ENCODE measurements at places on chromosomes 7 and 10.

DNA sequence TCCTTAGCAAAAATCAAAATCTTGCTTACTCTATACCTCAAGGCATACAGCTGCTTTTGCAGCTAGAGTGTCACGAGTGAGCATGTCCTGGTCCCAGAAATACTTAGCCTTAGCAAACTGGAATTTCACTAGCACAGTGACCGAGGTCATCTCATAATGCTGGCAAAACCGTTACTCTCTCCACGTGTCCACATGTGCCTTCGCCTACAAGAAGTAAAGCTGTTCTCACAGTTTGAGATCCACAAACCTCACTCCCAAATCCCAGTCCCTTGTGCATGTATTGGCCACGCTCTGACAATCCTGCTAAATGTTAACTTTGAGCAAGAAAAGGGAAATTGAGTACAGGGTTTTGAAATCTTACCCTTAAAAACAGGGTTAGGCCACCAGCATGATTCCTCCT lies 111.0 kb upstream of the PLXDC2 start:
- no peak for DNase-seq

DNA sequence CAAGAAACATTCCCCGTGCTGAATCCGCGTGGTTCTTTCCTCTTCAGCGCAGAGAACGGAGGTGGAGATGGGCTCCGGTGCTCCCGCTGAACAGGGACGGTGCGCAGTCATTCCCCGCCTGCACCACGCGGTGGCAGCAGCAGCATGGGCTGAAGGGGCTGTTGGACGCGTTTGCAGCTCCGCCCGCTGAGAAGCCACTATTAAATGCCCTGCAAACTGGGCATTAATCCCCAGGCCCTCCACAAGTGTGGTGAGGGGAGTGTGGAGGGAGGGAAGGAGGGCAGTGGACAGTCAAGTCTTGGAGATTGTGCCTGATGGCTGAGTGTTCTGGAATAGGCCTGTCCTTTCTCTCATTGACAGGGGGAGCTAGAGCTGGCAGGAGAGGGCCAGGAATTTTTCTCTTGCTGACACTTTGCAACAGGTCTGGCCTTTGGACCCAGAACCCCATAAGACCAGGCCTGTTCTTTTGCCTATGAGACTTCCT lies 240.2 kb upstream of the INHBA start:
- DNase-seq = peak; percentile 76

DNA sequence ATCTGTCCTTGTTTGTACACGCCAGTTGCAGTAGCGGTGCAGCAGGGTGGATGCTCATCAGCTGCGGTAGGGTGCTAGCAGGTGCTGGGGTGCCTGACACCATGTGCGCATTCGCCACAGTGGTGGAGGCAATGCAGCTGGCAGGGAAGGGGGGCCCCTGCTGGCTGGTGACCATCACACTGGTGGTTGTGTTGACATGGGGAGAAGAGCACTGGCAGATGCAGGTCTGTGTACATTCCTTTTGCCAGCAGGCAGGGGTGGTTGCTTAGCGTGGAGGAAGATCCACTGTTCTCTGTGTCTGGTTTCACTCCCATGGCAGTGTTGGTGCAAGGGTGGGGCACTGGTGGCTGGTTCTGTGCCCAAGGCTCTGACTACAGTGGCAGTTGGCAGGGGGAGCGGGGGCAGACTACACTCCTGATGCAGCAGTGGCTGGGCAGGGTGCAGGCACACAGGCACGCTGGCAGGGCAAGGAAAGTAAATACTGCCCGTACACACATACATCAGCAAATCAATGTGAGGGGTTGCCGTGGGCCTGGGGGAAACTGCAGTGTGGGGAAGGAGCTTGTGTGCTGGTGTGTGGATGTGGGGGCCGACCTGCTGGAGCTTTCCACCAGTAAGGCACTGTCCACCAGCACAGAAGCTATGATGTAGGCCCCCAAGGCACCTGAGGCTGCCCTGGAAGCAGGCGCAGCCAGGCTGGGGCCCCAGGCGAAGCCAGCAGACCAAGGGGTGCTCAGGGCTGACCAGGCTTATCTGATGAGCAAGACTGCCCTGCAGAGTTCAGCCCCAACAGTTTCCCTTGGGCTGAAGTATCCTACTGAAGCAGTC lies 87.2 kb upstream of the UNC5B start:
- DNase-seq = no peak

- no peak for DNase-seq
Measured at GRCh38 chr7:155914341-155914740, 102.1 kb upstream of the SHH start.

- no peak for DNase-seq
Measured at GRCh38 chr7:15011289-15011688, 108.7 kb upstream of the DGKB start.

- DNase-seq = no peak
Measured at GRCh38 chr7:100372256-100372655, 1.0 kb upstream of the PILRA start.

DNA sequence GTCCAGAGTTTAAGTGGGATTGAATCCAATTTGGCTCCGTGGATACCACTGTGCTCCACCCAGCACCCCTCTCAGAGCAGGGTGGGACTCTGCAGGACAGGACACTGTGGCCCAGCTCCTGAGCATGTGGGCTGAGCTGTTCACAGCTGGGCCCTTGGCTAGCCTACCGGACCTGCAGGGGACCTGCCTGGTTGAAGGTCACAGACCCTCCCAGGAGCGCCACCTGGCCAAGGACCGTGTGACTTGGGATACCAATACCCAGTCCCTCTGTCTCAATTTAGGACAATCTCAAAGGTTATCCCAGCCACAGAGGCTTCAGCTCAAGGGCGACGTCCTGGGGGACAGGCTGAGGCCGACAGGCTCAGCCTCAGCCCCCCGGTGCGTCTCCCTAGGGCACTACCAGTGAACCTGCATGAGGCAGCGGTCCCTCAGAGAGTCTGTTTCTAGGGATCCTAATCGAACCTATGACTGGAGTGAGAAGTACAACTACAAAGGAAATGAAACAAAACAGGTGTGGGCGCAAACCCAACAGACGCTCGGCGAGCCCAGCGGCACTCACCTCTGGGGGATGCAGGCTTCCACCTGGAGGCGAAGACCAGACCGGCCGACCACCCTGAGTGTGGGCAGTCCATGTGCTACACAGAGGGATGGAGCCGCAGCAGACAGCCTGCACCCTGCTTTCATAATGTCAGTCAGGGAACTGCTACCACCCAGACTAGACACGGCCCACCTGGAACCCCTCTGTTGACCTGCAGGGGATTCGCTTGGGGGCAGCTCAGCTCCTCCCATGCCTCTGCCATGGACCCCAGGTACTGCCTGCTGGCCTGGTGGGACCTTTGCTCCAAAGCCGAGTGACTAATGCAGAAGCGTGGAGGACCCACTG lies 103.7 kb downstream of the PAXIP1 start:
- no peak for DNase-seq

DNA sequence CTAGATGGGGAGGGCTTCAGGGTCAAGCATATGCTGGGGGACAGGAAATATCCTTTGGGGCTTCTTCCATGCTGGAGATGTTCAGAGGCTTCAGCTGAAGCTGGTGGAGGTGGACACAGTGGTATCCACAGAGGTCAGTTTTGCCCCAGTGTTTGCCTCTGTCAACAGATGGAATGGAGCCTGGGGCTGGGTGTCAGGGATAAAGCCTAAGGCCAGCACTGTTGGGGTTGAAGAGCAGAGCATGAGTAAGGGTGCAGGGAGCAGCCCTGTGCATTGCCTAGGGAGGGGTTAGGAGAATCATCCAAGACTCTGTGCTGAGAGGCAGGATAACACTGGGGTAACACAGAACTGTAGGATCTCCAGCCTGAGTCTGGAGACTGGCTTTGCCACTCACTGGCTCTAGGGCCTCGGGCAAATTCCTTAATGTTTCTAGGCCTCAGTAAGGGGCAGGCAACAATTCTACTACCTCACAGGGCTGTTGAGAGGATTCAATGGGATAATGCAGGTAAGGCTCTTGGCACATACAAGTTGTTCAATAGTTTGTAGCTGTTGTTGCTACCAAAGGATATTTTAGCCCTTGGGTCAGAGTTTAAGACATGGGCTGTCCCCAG lies 21.8 kb upstream of the MYL7 start:
- DNase-seq = no peak

DNA sequence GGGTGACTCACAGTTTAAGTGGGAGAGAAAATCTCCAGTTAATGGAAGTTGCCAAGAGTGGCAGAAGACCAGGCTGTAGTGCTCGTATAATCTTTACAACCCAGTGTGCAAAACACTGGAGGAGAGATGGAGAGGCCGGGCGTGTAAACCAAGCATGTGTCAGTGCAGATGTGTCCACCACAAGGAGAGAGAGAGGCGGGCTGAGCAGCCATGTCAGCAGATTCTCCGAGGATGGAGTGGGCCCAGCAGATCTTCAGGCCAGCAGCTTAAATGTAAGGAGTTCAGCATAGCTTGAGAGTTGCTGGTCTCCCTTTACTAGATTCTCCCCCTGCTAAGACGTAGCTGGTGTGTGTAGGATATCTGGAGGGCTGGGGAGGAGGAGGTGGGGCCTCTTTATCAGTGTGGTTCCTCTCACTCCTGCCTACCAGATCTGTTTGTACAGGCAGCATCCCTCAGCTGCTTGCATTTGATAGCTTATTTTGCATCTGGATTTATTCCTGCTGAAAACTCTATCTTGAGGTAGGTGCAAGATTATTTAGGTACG lies 13.7 kb downstream of the BPGM start:
- DNase-seq = no peak

DNA sequence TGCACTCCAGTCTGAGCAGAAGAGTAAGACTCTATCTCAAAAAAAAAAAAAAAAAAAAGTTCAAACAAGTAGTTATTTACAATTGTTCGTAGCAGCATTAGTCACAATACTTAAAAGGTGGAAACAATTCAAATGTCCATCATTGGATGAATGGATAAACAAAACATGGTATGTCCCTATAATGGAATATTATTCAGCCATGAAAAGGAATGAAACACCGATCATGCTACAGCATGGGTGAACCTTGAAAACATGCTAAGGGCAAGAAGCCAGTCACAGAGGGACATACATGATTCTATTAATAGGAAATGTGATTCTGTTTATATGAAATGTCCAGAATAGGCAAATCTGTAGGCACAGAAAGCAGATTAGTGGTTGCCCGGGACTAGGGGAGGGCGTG lies 15.9 kb downstream of the DOCK1 start:
- DNase-seq = no peak

- no peak for DNase-seq
Measured at GRCh38 chr7:35736725-35737124, 41.8 kb upstream of the HERPUD2 start.

DNA sequence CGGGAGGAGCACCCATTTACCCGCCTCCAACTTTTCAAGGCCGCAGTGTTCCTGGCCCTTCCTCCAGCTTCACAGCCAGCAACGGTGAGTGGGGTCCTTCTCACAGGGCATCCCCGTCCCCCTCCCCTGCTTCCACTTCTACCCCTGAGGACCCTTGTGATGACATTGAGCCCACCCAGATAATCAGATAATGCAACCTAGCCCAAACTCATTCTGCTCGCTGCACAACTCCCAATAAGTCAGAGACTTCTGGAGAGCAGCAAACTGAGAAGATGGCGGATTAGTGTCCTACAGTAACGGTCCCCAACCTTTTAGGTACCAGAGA lies 74.5 kb downstream of the OAT start:
- no peak for DNase-seq

DNA sequence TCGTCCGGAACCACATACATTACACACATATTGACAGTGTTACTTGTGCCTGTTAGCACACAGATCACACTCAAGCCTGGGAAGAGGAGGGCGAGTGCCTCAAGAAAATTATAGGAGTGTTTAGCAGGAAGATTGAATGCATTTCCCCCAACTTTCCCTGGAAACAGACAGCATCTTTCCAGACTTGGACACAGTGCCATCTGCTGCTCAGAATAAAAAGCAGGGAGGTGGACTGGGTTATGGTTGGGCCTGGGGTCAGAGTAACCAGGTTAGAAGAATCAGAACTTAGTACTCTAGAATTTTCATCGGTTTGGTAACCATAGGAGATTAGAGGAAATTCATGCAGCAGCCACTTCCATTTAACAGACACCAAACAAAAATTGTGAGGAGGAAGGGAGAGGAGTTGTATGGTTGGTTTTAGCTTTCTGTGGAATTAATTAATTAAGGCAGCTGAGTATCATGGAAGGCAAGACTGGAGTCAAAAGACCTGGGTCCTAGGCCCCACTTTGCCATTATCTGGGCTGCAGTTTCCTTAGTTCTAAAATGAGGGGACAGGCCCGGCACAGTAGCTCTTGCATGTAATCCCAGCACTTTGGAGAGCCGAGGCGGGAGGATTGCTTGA lies 43.4 kb upstream of the OPTN start:
- DNase-seq = no peak

DNA sequence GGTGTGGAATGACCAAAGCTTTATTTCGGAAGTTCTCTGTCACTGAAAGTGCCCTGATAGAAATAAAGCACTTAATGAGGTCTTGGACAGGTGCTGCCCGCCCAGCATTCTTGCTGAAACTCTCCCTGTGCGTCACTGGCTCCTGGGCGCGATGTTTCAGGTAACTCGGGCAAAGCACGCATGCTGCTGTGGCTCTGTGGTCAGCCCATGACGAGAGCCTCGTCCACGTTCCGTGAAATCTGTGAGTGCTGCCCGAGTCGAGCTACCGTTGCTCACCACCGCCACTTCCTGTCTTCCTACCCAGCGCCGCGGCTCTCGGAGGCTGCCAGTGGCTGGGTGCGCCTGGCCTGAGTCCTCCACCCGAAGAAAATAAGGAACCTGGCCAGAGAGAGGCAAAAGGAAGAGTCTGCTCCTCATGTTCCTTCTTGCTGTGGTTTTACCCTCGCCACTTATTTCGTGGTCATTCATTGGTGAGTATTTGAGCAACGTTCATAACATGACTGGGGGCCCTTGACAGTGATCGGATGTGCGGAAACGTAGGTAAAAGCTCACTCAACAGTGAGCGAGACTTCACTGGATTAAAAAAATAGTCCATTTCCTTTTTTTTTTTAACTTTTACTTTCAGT lies 95.5 kb downstream of the MAP3K8 start:
- peak; percentile 58 for DNase-seq

GRCh38 chr10:60795465-60796202 lies 17.4 kb downstream of the CDK1 start:
- DNase-seq = no peak

GRCh38 chr7:133461421-133461820 lies 208.5 kb downstream of the EXOC4 start:
- DNase-seq = no peak

GRCh38 chr7:101885597-101885955 lies 68.2 kb downstream of the CUX1 start:
- no peak for DNase-seq

GRCh38 chr10:60974463-60975149 lies 30.6 kb upstream of the RHOBTB1 start:
- no peak for DNase-seq

GRCh38 chr10:73837072-73837471 lies 25.7 kb upstream of the NDST2 start:
- no peak for DNase-seq

DNA sequence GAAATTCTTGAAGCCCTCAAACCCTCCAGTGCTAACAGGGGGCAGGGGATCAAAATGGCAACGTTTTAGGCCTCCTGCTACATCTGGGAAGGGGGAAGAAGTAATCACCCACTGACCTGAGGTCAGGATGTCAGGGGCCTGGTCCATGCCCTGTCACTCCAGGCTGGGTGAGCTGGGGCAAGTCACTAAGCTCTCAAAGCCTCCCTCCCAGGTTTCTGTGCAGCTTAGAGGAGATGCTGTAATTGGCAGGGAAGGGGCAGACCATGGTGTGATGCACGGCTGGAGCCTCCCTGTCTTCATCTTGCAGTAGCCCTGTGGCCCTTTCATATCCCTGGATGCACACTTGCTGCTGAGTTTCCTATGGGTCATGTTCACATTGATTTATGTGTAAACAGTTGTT lies 27.2 kb downstream of the LEP start:
- DNase-seq = no peak

Data from stimulated activated CD4-positive, alpha-beta T cell treated with anti-CD3 and anti-CD28 coated beads, Interleukin-2, amount 100 ng/mL, for 48 hours (primary cell).